ENCODE measurements at places on chromosomes 4 and X.

- DNase-seq, result peak; percentile 92
Measured at GRCh38 chrX:6738518-6739470, 203.9 kb upstream of the VCX3A start.

- no peak for DNase-seq
Measured at GRCh38 chr4:144851948-144852347, 206.0 kb downstream of the HHIP start.

DNA sequence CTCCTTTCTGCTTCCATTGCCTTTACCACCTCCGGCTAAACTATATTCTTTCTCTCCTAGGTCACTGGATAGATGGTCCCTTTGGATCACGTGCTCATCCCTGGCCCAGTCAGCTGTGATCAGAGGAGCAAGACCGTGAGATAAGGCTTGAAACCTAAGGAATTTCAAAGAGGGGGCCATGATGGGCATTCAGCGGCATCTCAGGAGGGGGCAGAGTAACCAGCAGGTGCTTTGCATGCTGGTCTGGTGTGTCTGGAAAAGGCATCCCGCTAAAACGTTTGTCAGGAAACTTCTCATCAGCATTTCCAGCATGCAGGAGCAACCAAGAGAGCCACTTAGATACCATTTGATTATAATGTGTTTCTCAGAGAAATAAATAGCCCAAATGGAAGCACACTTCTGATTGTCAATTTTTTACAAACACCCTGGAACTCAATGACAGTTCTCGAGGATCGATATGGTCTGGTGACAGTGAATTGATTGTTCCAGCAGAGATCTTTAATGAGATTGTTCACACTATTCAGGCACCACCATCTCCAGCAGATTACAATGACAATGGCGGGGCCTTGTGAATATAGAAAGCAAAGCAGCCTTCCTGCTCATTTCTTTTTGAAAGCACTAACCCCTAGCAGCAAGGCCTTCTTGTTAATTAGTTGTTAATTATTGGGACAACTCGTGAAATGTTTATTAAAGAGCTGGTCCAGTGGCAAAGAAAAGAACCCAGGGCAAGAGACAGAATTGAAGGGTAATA is 327.1 kb downstream of the PTTG2 start:
- DNase-seq, result no peak

DNA sequence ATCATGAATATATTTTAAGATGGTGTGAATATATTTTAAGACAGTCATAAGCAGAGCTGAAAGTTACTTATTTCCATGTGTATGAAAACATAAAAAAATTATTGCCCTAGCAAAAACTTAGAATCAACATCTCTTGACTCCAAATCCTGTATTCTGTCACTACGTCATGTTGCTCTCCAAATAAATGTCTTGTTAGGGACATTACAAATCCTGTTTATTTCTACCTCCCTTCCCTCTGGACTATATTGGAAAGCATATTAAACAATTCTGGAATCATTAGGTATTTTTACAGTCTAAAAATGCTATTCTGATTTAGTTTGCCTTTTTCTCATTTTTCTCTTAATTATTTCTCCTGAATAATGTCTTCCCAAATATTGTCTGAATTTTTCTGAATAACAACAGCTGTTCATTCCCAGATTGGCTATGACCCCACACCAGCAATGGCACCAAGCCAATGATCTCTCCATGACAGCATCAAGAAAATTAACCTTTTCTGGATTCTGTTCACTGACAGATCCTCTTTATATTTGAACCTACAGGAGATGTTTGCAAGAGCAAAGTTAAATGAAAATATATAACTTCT is 523.1 kb downstream of the IQCM start:
- DNase-seq, result no peak

- no peak for DNase-seq
Measured at GRCh38 chr4:128311659-128312403, 24.2 kb upstream of the PGRMC2 start.

DNA sequence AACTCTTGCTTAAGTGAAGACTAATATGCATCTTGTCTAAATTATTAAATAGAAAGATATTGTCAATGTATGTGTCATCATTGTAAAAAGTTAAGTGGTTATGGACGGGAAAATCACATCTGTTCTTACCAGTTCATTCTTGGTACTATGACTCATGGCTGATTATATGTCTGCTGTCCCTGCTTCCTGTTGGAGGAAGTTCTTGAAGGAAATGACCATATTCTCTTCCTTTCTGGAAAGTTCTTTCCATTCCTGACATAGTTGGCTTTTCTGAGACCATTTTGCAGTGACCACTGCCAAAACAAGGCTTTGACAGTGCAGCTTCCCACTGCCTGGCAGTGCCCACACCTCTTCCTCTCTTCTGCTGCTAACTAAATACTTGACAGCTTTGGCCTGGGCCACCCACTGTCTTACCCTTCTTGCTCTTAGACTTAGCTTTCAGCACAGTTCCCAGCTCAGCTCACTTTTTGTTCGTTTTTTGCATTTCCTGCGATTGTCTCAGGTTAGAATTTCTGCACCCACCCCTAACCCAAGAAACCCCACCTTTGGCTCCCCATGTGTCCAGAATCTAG is 13.2 kb upstream of the CLDN24 start:
- no peak for DNase-seq

GRCh38 chr4:185671496-185671895 is 136.2 kb upstream of the PDLIM3 start:
- no peak for DNase-seq

DNA sequence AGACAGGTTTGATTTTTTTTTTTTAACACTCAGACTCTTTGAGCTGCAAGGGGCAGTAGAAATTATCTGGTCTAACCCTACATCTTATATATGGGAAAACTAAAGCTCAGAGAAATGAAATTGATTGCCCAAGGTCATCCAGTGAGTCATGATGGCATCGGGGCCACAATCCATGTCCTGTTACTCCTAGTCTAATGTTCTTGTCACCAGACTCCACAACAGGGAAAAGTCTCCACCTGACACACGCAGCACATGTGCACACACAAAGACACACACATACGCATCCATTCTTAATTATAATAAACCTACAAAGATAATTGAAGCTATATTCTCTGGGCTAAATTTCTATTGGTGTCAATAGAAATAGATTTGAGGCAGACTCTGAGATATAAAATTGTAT is 48.4 kb downstream of the GPC3 start:
- no peak for DNase-seq

DNA sequence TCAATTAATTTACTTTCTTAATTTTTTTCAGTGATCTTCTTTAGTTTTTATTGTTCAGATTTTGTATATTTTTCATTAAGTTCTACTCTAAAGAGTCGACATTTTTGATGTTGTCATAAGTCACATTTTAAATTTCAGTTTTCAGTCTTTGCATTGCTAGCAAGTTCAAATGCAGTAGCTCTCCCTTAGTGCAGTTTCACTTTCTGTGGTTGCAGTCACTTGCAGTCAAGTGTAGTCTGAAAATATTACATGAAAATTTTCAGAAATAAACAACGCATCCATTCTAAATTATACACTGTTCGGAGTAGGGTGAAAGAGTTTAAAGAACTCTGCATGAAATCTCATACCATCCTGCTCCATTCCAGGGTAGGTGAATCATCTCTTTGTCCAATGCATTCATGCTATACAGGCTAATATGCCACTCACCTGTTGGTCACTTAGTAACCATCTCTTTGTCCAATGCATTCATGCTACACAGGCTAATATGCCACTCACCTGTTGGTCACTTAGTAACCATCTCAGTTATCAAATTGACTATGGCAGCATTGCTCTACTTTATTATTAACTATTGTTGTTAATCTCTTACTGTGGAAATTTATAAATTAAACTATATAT is 356.9 kb downstream of the STPG2 start:
- DNase-seq, result peak; percentile 37

DNA sequence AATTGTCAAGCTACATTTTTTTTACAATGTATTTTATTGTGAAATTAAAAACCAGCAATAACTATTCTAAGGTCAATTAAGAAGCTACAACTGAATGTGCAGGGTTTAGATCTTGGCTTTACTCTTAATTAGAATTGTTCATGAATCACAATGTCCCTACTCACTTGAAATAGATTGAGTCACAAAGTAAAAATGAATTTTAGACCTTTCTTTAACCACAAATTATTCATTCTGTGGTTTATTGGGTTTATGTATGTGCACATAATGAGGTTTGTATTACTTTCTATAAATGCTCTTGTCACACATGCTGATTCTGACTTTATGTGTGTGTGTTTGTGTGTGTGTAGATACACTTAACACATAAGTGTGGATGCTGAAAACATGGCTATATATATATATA is 647.0 kb upstream of the AADAT start:
- DNase-seq, result no peak

DNA sequence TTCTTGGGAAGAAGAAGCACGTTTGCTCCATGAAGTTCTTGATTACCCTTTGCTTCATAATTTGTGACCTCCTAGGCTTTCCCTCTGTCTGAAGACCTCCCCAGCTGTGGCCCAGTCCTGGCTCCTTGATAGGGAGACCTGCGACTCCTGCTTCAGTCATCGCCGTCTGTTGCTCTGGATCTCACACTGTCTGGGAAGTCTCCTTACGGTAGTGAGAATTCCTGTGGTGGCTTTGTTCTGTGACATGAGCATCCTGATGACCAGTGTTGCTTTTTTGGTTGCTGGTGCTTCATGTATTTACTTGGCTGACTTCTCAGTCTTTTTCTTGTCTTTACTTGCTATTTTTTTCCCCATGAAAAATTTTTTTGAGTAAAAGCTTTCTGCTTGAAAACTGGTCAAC is 44.2 kb downstream of the JADE1 start:
- DNase-seq, result no peak
